ENCODE measurements at places on chromosomes 16 and 17.

- DNase-seq = no peak
Measured at GRCh38 chr16:81531419-81531821, 86.8 kb downstream of the CMIP start.

DNA sequence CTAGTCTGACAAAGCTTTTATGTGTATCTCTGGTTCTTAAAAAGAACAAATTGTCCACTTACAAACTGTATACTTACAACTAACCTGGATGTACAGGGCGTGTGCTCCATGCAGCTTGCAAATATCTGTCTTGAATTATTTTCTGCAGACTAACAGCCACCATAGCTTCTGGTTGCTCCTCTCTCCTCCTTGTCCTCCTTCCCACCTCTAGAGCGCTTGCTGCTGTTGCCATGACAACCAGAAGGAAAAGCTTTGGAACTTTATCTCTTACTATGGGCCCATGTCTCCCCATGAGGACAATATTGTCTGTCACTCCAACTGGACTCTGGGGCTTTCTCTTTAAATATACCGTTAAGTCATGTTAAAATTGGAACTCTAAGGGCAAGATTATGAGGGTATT lies 71.5 kb upstream of the DHX40 start:
- no peak for DNase-seq

DNA sequence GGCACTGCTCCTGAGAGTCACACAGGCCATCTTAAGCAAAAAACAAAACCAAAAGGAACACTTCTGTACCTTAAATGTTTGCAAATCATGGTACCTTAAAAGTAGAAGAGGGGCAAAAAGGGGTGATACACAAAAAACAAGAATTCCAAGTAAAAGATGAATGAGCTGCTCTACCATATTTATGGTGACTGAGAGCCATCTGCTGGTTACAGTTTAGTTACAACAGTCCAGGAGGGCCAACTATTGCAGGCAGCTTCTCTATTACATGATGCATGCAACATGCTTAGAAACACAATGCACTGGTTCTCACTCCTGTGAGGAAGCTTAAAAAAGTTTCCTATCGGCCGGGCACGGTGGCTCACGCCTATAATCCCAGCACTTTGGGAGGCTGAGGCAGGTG lies 53.5 kb downstream of the STX8 start:
- peak; percentile 20 for DNase-seq

GRCh38 chr17:18033442-18034099 lies 5.4 kb downstream of the ATPAF2 start:
- DNase-seq = peak; percentile 69

- no peak for DNase-seq
Measured at GRCh38 chr16:4021070-4021779, 95.0 kb downstream of the ADCY9 start.

DNA sequence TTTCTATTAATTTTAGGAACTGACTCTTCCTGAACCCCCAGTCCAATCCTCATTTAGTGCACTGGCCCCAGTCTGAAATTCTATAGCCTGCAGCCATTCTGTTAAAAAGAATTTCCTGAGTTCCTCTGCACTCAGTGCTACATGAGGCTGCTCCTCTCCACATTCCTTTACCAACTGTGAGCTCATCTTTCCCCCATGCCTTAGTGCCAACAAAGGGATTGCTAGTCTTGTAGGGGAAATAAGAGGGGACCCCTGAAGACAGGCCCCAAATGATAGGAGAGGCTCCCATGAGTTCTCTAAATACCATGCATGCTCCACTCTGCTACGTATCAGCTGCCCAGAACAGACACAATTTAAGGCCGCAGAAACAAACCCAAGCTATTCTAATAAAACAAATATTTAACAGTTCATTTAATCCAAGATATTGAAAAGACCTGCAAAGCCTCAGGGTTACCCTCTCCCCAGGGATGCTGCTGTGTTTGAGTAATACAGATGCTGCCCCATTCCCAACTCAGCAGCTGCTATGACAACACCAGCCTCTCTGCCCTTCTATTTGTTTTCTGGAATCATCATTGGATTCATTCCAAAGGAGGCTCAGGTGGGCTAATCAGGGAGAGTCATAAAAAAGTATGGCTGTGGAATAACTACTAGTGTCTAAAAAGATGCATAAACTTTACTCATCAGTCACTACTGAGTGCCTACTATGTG lies 228.5 kb downstream of the TOX3 start:
- no peak for DNase-seq

GRCh38 chr17:8386841-8387240 lies 3.8 kb upstream of the RPL26 start:
- DNase-seq = no peak

DNA sequence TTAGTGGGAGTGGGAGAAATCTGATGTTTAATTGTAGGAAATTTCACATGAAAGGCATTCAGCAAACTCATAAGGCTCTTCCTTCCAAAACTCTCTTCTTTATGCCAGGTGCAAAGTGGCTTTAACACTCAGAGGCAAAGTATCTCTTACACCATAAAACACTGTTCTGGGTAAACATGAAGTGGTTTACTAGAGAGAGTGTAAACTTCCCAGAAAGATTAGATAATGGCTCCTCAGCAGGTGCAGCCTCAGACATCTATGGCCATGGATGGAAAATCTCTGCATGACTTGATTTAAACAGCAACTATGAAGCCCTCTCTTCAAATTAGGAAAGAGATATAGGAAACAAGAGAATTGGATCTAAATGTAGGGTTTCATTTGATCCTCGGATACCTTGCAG lies 583.1 kb upstream of the SALL1 start:
- DNase-seq = no peak

GRCh38 chr17:32490101-32490482 lies 3.3 kb downstream of the CDK5R1 start:
- DNase-seq = no peak

GRCh38 chr17:80119271-80119791 lies 17.9 kb downstream of the GAA start:
- DNase-seq = no peak

DNA sequence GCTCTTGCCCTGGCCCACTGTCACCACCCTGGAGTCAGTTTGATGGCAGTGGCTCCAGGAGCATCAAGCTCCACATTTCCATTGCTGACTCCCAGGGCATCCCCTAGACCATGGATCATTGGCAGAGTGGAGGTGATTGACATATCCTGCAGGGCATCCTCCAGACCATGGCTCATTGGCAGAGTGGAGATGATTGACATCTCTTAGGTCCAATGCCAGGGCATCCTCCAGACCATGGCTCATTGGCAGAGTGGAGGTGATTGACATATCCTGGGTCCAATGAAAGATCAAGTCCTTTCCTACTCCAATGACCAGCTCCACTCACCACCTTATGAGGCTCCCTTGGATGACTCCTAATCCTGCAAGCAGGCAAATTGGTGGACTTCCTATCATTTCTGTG lies 174.3 kb upstream of the NLRP1 start:
- DNase-seq = no peak

GRCh38 chr16:79081297-79082066 lies 519.1 kb downstream of the MAF start:
- no peak for DNase-seq

- no peak for DNase-seq
Measured at GRCh38 chr16:55529018-55529417, 20.1 kb downstream of the LPCAT2 start.

DNA sequence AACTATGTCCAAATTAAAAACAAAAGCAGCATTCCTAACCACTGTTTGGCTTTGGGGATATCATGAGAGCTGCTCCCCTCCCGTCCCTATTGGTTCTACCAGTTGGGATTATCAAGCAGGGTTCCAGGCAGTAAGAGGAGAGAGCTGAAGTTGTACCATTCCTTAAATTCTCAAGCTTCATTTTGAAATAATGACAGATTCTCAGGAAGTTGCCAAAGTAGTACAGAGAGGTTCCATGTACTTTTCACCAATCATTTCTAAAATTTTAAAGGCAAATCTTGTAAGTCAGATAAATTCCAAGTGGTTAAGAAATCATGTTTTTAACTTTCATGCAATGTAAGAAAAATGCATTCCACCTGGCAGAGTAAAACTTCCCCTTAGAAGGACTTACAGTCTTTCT lies 36.9 kb downstream of the TEX2 start:
- no peak for DNase-seq

DNA sequence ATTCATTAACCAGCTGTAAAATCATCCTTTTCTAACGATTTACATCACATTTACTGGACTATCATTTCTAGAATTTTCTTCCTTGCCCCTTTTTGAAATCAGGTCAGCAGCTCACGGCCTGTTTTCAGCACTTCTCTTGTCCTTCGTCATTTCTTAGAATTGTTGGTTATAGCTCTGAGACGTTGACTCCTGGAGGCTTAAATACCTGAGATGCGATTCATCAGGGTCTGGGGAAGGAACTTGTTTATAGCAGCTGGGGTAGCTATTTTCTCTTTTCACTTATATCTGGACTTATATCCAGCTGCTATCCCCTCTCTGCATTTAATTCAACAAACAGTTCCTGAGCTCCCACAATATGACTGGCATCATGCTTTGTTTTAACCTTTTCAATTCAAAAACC lies 338.7 kb upstream of the TNRC6C start:
- DNase-seq = no peak

DNA sequence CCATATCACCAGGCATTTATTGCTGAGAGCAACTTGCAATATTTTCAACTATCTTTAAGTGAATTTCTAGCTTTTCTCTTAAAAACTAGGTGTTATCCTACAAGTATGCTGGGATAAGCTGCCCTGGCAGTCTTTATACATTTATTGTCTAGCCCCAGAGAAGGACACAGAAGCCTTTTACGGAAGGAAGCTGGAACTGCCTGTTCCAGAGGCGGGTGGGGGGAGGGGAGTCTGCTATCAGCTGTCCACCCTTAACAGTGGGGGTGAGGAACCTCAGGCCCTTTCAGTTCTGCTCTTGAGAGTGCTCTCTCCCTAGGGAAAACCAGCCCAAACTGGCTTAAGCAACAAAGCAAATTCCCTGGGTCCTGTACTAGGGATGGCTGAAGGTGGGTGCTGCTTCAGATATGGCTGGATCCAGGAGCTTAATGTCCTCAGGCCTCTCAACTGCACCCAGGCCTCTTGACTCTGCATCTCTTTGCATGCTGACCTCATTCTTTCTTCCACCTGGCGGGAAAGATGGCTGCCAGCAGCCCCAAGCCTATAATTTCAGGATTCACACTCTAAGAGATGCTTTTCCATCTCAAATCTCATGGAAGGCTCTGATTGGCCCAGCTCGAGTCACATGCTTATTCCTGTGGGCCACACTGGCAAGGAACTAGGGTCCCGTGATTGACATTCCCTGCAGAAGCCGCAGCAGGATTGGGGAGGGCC lies 16.6 kb downstream of the NAGPA start:
- DNase-seq = no peak

DNA sequence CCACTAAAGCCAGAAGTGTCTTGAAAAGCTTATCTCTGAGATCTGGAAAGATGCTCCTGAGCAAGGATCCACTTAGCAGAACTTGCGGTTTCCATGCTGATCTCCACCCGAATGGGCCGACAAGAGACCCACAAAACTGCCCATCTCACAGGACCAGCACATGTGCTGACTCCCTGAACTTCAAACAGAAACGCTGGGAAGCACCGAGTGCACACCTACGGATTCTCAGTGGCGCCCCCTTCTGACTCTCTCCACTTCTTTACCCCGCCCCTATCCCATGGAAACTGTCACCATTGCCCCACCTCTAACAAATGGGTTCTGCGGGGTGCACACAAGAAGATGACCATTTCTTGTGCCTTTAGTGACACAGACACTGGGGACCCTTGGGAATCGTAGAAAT lies 21.4 kb downstream of the CDRT4 start:
- no peak for DNase-seq

DNA sequence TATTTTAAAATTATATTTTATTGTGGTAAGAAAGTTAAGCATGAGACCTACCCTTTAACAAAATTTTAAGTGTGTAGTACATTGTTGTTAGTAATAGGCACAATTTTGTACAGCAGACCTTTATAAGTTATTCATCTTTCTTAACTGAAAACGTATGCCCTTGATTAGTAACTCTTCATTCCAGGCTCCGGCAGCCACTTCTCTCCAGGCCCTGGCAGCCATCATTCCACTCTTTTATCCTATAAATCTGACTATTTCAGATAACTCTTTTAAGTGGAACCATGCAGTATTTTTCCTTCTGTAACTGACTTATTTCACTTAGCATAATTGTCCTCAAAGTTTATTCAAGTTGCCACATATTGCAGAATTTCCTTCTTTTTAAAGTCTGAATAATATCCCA lies 348.2 kb downstream of the CDH11 start:
- no peak for DNase-seq

- DNase-seq = no peak
Measured at GRCh38 chr16:30040221-30040620, 9.2 kb upstream of the TLCD3B start.

GRCh38 chr16:85261204-85261603 lies 148.9 kb upstream of the CIBAR2 start:
- DNase-seq = no peak

DNA sequence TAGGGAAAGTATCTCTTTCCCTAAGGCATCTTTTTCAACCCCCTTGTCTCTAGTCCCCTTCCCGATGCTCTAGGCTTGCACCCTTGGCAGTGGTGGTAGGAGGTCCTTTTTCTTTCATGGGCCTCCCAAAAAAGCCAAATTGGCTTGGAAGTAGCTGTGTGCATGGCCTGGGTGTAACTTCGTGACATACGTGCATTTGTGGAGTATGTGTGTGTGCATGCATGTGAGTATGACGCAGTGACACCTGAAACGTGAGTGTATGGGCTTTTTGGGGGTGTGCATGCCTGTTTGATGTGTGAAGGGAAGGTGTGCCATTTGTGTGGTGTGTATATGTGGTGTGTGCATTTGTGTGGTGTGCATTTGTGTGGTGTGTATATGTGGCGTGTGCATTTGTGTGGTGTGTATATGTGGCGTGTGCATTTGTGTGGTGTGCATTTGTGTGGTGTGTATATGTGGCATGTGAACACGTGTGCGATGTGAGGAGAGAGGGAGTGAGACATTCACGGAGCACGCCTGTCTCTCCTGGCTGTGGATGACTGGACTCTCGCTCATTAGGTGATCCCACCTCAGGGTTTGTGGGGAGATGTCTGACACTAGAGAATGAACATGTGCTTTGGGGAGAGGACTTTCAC lies 15.7 kb downstream of the IGFBP4 start:
- DNase-seq = no peak

DNA sequence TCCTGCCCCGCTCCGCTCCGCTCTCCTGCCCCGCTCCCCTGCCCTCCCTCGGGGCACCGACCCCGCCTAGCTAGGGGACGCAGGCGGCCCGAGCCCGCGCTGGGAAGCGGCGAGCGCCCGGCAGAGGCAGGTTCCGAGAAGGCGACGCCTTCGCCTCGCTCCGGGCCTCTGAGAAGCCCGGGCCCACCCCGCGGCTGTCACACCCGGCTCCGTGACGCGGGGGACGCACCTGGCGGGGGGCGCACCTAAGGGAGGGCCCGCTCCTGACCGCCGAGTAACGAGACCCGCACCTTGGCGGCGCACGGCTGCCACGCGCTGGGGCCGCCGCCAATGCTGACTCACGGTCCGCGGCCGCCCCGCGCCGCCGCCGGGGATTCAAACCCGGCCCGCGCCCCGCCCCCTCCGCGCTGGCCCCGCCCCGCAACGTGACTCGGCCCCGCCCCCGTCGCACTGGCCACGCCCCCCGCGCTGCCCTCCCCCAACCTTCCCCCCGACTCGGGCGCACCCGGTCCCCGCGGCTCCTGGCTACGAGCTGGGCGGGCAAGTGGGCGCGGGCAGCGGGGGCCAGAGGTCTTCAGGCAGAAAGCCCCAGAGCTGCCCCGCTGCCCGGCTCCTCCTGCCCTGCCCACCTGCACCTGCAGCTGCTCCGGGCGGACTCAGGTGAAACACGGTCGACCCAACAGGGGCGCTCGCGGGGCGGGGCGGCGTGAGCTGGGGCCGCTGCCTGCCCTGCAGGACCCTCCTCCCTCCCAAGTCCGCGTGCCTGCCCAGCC lies 27.8 kb downstream of the GNPTG start:
- DNase-seq = no peak
